Neuronal stem cell (in vitro differentiated cells): ENCODE measurements at places on chromosomes 5 and 9.

DNA sequence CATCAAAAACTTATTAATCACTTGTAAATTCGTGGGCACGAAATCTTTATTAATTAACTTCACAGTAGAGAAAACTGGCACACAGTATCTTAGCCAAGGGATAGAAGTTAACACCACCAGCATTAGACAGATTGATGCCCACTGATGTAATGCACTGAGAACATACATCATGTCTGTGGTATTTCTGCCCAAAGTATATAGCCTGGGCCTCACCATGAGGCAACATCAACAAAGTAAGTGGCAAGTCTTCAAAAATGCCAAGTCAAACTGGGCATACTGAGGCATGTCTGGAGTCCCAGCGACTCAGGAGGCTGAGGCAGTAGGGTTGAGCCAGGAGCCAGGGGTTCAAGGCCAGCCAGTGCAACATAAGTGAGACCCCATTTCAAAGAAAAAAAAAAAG lies 79.5 kb downstream of the GLIS3 start:
- DNase-seq = no peak
- H3K27ac ChIP-seq = no peak overlapping the region
- peaks cover 2% of the 10 kb centered on the region for H3K4me1 ChIP-seq
- H3K27me3 ChIP-seq = no peaks in the 10 kb centered on the region
- H3K4me3 ChIP-seq = no peak overlapping the region

- H3K27me3 ChIP-seq = no peaks in the 10 kb centered on the region
- peak overlapping the region; percentile 30 for H3K27ac ChIP-seq
- H3K4me3 ChIP-seq = no peak overlapping the region
These were observed 85.9 kb downstream of the SETX start for GRCh38 chr9:132268725-132269352.

DNA sequence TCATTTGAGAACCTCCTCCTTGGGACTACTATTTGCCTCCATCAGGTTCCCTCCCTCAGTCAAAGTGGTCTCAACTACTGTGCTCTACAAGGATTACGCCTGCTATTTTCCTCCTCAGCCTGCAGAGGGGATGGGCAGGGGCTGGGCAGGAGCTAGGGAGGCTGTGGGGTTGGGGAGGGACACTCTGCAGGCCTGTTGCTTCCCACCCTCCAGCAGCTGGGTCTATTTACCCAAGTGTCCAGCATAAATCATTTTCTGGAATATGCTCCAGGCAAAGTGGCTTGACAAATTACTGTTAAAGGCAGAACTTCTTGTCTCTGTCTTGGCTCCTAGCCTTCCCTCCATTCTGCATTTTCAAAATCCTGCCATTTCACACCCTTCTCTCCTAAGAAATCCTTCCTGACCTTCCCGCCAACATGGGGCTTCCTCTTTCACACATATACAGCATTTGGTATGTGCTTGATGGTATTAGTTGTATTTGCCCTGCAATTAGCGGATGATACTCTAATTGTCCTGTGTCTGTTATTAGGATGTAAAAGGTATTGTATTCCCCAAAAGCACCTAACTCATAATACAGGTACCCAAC lies 106.7 kb downstream of the EFNA5 start:
- peaks cover 45% of the 10 kb centered on the region for H3K4me1 ChIP-seq
- no peak overlapping the region for H3K4me3 ChIP-seq
- DNase-seq = no peak
- H3K36me3 ChIP-seq = no peaks in the 10 kb centered on the region

DNA sequence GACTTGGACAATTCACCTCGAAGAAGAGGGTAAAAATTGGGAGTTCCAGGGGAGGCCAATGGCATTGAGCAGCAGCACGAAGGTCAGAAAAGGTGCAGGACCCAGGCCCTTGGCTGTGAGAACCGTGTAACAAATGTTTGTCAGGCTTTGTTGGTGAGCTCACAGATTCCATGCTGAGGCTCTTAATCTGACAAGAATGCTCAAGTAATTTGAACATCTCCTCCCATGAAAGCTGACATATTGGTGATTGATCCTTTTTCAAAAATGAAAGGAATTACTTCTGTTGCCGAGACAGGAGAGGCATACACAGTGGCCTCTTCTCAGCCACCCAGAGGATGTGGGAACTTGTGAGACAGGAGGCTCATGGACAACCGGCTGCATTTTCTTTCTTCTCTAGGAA lies 11.6 kb downstream of the RAI14 start:
- no peak for DNase-seq
- H3K27ac ChIP-seq = no peak overlapping the region
- no peaks in the 10 kb centered on the region for H3K27me3 ChIP-seq
- H3K4me1 ChIP-seq = no peaks in the 10 kb centered on the region

DNA sequence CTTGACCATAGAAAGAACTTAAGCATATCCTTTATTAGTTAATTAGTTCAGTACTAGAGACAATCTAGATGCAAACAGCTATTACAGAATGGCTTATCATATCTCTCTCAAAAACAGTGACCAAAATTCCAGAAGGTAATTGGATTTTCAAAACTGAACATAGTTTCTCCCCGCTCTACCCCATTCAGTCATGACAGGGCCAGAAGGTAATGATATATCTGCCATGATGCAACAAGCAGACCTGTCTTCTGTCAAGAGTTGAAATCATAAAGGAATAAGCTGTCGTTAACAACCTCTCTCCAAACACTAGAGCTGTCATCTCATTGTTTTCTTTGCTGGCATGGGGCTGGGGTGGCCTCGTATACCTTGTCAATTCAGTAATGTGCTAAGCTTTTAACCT lies 200.5 kb upstream of the POU5F2 start:
- no peaks in the 10 kb centered on the region for H3K27me3 ChIP-seq
- H3K36me3 ChIP-seq = no peaks in the 10 kb centered on the region
- no peak overlapping the region for H3K27ac ChIP-seq
- no peak for DNase-seq
- no peaks in the 10 kb centered on the region for H3K4me1 ChIP-seq

DNA sequence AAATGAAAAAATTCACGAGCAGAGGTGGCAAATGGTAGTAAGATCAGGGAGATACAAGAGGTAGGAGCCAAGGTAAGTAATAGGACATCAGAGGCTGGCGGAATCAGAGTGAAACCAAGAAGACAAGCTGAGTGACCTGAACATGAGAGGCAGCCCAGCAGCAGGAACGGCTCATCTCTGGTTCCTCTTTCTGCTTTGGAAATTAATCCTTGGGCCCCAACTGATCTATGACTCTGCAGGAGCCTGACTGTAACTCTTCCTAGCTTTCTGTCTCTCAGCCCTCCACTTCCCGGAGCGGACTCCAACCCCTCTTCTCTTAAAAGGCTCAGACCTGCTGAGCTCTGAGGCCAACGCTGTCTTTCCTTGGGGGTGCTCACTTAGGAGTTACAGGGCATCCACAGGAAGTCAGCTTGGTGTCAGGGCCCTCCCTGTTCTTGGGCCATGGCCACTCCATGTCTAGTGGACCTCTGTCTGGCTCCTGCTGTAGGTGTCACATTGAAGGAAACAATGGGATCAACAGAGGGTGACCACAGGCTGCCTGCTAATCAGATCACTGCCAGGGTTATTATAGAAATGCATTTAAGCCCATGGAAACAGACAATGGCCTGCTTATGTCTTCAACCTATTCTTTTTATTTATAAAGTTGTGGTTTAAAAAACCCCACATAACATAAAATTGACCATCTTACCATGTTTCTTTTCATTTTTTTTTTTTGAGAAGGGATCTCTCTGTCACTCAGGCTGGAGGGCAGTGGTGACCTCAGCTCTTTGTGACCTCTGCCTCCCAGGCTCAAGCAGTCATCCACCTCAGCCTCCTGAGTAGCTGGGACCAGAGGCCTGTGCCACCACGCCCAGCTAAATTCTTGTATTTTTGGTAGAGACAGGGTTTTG lies 22.5 kb upstream of the SHB start:
- H3K4me3 ChIP-seq = no peak overlapping the region
- no peaks in the 10 kb centered on the region for H3K27me3 ChIP-seq
- DNase-seq = no peak
- no peak overlapping the region for H3K27ac ChIP-seq
- no peaks in the 10 kb centered on the region for H3K36me3 ChIP-seq

GRCh38 chr9:69411931-69412740 lies 87.1 kb downstream of the ENTREP1 start:
- no peak for DNase-seq
- no peaks in the 10 kb centered on the region for H3K4me1 ChIP-seq
- no peak overlapping the region for H3K27ac ChIP-seq
- no peaks in the 10 kb centered on the region for H3K27me3 ChIP-seq
- H3K4me3 ChIP-seq = no peak overlapping the region

DNA sequence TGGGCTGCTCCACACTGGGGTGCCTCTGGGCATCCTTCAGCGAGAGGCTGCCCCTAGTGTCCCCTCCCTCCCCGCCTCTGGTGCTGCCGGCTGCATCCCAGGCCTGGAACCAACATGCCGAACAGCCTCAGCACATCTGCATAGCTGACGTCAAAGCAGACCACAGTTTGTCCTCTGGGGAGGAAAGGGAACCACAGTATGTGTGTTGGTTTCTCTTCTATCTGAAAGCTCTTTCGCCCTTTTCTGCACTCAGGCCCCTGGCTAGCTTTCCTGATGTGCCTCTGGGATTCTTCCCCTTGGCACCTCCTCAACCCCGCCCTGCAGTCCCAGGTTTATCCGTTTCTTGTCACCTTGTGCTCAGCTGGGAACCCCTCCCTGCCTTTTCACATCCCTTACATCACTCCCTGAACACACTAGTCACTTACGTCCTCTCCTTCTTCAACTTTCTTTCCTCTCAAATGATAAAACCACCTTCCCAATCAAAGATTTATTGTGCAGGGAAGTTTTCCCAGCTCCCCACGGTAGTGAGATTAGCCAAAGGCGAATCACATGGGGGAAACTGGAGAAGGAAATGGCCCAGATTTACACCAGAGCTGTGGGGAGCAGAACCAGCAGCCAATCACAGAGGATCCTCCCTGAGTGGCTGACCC lies 35.5 kb upstream of the B4GALT1 start:
- peaks cover 75% of the 10 kb centered on the region for H3K27me3 ChIP-seq
- H3K4me3 ChIP-seq = no peak overlapping the region
- no peaks in the 10 kb centered on the region for H3K36me3 ChIP-seq
- H3K4me1 ChIP-seq = no peaks in the 10 kb centered on the region

DNA sequence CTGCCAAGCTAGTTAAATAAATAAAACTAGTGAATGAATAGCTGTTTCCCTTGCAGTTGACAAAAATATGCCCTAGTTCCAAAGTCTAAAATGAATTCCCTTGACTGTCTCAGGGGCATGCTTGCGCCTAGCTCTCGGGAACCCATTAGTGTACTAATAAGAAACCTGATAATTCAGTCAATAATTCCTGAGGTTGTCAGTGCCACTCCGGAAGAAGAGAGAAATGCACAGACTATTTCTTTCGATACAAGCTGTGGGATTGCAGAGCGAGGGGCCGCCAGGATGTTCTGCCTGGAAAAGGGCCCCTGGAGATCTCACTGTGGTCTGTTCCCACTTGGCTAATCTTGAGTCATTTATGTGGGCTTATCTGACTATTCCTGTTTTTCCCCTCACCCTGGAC lies 56.4 kb upstream of the LARP1 start:
- no peaks in the 10 kb centered on the region for H3K36me3 ChIP-seq
- no peaks in the 10 kb centered on the region for H3K27me3 ChIP-seq
- no peak overlapping the region for H3K4me3 ChIP-seq
- peaks cover 1% of the 10 kb centered on the region for H3K4me1 ChIP-seq
- DNase-seq = no peak

DNA sequence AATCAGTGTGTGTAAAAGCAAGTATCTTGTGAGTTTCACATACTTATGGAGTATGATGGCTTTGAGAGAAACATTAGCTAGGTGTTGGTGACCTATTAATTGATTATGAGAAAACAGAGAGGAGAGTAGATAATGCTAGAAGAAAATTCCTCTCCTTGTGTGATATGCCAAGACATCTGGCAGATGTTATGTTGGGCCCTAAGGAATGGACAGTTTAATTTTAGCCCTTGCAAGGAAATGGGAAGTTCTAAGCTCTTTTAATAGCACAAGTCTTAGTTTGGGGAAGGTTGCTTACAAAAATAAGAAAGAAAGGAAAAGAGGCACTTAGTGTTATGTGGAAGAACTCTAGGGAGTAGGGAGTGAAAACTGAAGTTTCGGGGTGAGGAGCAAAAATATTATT lies 5.1 kb downstream of the ZNF462 start:
- peaks cover 4% of the 10 kb centered on the region for H3K4me1 ChIP-seq
- H3K36me3 ChIP-seq = no peaks in the 10 kb centered on the region
- H3K27ac ChIP-seq = no peak overlapping the region
- H3K27me3 ChIP-seq = no peaks in the 10 kb centered on the region
- no peak overlapping the region for H3K4me3 ChIP-seq
- no peak for DNase-seq

- H3K27me3 ChIP-seq = no peaks in the 10 kb centered on the region
- no peaks in the 10 kb centered on the region for H3K36me3 ChIP-seq
- peaks cover 5% of the 10 kb centered on the region for H3K4me1 ChIP-seq
- DNase-seq = peak; percentile 6
- H3K27ac ChIP-seq = peak overlapping the region; percentile 72
- no peak overlapping the region for H3K4me3 ChIP-seq
These were observed 2216.6 kb upstream of the WWC1 start for GRCh38 chr5:166074582-166075481.

GRCh38 chr5:142663246-142663645 lies 22.6 kb downstream of the FGF1 start:
- no peak for DNase-seq
- no peaks in the 10 kb centered on the region for H3K27me3 ChIP-seq
- peaks cover 4% of the 10 kb centered on the region for H3K4me1 ChIP-seq
- no peak overlapping the region for H3K27ac ChIP-seq
- H3K36me3 ChIP-seq = no peaks in the 10 kb centered on the region

- no peak overlapping the region for H3K27ac ChIP-seq
- H3K27me3 ChIP-seq = no peaks in the 10 kb centered on the region
- H3K36me3 ChIP-seq = peaks cover 11% of the 10 kb centered on the region
- DNase-seq = peak; percentile 53
These were observed 51.2 kb downstream of the MRPS27 start for GRCh38 chr5:72268753-72269410.

DNA sequence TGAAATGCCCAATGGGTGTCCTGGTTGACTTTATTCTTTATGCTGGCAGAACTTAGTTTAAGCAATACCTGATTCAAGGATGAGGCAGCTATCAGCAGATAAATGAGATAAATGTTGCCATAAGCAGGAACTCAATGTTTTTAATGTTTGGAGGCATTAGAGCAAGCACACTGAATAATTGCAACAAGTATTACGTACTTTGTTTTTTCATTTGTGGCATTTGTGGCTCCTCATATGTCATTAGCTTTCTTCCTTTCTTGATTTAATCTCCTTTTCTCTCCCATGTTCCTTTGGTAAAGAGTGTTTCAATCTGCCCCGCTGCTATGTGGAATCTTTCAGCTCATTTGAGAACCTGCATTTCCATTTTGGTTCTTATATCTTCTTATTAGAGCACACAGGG lies 6.4 kb upstream of the NR3C1 start:
- no peaks in the 10 kb centered on the region for H3K27me3 ChIP-seq
- no peak overlapping the region for H3K4me3 ChIP-seq
- DNase-seq = no peak
- H3K27ac ChIP-seq = no peak overlapping the region

GRCh38 chr5:151523335-151523734 lies 67.8 kb downstream of the FAT2 start:
- H3K27ac ChIP-seq = no peak overlapping the region
- peak; percentile 35 for DNase-seq
- no peak overlapping the region for H3K4me3 ChIP-seq
